GM04504 (cell line): ENCODE measurements at places on chromosomes 4 and X.

GRCh38 chrX:2707334-2707760 lies 16.3 kb downstream of the CD99 start:
- DNase-seq = peak; percentile 96

DNA sequence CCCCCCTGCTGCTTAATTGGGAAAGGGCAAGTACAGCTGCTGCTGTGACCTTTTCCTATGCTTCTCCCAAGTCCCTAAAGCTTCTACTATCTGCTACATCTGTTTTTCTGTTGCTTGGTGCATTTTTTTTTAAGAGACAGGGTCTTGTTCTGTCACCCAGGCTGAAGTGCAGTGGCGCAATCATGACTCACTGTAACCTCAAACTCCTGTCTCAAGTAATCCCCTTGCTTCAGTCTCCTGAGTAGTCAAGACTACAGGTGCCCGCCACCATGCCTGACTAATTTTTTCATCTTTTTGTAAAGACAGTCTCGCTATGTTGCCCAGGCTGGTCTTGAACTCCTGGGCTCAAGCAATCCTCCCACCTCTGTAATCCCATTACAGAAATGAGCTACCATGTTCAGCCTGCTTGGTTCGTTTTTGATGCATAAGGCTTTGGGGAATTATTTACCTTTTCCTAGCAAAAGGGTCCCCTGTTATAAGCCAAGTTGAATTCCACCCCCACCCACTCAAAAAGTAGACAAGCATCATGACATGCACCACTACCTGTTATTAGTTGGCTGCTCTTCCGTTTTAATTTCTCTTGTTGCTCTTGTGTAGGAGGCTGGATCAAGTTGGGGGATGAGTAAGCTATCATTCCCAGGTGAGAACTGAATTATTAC lies 39.6 kb downstream of the DGKK start:
- DNase-seq = no peak

DNA sequence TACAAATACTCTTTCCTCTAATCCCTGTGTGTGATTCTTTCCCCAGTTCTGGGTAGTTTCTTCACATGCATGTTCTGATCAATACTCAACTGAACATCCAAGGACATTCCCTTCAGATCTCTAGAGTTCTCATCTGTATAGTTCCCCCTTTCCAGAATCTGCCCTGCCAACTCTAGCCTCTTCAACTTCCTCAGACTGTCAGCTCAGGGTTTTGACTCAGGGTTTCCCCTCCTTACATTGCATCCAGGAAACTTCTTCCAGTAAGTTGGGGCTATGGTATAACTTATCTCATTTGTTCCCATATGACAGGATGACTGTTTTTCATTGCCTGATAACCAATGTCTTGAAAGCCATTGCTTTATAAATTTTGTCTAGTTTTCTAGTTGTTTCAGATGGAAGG lies 14.2 kb upstream of the ANKRD17 start:
- no peak for DNase-seq

GRCh38 chr4:32129967-32130366 lies 1409.8 kb downstream of the PCDH7 start:
- DNase-seq = no peak

DNA sequence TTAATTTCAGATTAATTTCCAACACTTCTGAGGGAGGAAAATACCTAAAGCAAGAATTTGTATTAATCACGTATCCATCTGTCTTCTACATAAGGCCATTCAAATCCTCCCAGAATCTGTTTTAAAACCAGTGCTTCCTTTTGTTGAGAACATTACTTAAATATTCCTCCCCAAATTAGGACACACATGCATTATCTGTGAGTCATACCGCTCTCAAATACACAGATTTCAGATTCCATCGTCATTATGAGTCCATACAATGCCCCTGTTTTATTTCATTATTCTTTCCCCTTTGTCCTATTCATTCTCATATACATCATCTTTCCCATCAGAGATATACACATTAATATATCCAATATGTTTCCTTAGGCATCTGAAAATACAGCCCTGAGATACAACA lies 57.3 kb upstream of the PRSS12 start:
- no peak for DNase-seq

DNA sequence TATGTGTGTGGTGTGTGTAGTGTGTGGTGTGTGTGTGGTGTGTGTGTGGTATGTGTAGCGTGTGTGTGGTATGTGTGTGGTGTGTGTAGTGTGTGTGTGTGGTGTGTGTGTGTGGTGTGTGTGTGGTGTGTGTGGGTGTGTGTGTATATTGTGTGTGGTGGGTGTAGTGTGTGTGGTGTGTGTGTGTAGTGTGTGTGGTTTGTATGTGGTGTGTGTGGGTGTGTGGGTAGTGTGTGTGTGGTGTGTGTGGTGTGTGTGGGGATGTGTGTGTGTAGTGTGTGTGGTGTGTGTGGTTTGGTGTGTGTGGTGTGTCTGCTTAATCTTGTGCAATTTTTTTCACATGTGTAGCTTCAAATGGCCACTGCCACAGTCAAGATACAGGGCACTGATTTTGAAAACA lies 94.5 kb downstream of the CPZ start:
- no peak for DNase-seq

GRCh38 chrX:134146493-134146892 lies 90.5 kb upstream of the CCDC160 start:
- DNase-seq = no peak

GRCh38 chr4:101037938-101038413 lies 309.4 kb downstream of the PPP3CA start:
- DNase-seq = no peak

DNA sequence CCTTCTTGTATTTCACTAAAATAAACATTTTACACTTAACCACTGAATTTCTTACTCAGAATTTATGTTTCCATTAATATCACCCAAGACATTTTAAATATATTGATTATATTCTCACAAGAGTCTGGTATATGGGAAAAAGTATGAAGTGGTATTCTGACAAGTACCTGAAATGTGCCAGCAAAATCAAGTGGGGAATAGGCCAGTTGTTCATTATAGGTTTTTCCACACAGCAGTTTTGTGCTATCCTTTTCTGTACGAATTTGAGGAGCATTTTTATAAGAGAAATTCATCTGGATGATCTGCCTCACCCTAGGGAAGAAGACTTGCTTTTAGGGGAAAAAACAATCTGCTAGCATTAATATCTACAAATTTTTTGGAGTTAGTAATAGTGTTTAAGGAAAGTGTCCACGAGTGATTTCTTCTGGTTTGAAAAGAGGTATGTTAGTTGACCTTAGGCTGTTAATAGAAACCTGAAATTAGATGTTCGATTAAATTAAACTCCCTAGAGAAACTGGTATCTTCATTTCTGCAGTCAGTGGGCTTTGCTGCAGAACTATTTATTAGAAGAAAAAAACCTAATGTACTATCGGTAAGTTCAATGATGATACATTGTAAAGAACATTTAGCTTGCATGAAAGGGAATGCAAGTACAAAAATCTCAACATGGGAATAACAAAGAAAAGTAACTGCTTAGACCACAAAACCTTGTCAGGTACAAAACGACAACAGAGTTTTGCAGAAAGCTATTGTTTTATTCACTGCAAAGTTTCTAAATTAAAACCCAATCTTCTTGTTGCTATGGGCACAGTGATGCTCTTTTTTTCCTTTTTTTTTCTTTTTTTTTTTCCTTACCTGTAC lies 1.8 kb downstream of the KLF3 start:
- DNase-seq = no peak

DNA sequence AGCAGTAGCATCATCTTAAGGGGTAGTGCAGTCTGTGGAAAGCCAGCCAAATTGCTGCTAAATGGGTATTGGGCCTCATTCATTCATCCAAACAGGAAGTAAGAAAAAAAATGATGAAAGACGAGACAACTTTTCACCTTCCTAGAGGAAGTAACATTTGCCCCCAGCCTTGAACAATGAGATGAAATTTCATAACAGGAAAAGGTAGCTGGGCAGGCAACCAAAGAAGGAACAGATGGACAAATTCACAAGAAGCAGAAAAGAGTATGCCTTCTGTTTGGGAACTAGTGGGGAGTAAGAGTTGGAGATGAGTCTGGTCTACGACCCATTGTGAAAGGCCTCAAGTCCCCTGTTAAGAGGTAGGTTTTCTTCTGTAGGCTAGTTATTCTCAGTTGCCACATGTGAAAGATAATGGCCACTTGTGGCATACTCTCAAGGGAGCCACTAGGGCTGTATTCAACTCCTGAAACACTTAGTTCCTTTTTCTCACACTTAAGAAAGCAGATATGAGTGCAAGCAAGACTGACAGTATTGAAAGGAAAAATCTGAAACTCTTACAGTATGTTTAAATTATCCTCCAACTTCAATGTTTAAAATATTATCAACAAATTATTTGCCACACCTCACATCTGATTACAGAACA lies 190.4 kb downstream of the AR start:
- no peak for DNase-seq

- DNase-seq = peak; percentile 28
These were observed 20.2 kb downstream of the FBXW7 start for GRCh38 chr4:152515678-152516077.

DNA sequence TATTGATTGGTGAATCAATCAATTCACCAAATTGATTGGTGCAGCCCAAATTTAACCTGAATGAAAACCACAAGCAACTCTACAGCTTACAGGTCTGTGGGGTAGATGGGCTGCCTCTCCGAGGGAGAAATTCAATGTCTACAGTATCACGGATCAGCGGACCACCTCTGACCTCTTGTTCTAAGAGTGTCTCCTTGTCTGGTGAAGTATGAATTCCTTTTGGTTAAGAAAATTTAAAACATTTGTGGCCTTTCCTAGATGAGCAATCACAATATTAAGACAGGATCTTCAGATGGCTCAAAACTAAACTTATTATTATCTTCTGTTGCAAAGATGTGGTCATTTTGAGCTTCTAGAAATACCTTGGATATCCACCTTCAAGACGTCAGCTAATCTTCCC lies 153.3 kb downstream of the IL15 start:
- no peak for DNase-seq

DNA sequence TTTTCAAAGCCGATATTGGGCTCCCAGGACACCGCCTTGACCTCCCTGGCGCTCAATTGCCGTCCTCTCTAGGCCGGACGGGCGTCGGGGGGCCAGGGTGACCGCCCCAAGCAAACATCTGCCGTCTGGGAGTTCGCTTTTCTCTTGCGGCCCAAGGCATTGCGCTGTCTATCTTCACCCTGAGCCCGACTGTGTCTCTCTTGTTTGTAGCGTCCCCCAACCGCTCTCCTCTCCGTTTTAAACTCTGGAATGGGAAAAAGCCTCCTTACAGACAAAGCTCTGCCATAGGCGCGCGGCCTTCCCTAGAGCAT lies 551 bp upstream of the ARX start:
- no peak for DNase-seq

DNA sequence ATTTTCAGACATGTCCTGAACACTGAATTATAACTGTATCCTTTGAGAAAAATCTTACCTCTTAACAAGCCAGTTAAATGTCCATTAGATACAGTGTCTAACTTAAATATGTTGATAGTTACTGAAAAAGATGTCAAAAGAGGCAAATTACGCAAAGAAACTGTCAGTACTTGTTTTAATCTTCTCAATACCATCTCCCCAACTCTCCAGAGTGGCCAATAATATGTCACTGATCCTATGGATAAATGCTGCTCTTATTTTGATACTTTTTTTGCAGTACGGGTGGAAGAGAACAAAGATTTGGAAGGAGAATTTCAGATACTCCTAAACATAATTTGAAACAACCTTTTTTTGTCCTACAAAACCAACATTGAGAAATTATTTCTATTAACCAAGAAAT lies 192.7 kb downstream of the CBR4 start:
- no peak for DNase-seq
